ENCODE measurements at places on chromosomes 6 and 20.

GRCh38 chr6:166592821-166593220 lies 6.3 kb upstream of the RAMACL start:
- no peak for DNase-seq

DNA sequence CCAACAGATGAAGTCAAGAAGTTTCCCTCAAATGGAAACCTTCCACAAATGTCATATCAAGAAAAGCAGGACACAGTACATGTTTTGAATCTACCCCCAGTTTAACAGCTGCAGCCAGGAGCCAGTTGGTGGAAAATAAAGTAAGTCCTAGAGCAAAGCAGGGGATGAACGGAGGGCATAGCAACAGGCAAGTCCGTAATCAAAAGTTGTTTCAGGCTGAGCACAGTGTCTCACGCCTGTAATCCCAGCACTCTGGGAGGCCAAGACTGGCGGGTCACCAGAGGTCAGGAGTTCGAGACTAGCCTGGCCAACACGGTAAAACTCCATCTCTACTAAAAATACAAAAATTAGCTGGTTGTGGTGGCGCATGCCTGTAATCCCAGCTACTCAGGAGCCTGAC lies 2.4 kb upstream of the SALL4 start:
- DNase-seq = no peak

- DNase-seq = no peak
Observed at GRCh38 chr20:45911486-45912343, at the start of gene PLTP. PLTP (minus strand) TSS chr20:45912155; CDS start chr20:45911452, 703 bp downstream.

DNA sequence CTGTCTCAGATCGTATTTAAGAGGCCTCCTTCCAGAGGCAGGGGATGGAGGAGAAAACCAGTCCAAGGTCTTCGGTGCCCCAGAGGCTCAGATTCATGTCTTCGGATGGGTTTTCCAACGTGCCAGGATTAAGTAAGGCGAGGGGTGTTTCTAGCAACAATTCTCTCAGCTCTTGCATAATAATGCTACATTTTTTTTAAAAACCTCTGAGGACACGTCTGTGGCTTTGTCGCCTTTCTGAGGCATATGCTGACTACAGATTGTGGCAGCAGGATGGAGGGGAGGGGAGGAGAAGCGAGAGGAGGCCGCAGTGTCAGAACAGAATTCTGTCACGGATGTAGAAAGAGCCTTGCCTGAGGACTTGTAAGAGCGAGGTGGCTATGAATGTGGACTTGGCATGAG lies 17.7 kb upstream of the CCDC167 start:
- DNase-seq = peak; percentile 60

- no peak for DNase-seq
Observed at GRCh38 chr6:48736501-48737206, 625.7 kb upstream of the PTCHD4 start.

DNA sequence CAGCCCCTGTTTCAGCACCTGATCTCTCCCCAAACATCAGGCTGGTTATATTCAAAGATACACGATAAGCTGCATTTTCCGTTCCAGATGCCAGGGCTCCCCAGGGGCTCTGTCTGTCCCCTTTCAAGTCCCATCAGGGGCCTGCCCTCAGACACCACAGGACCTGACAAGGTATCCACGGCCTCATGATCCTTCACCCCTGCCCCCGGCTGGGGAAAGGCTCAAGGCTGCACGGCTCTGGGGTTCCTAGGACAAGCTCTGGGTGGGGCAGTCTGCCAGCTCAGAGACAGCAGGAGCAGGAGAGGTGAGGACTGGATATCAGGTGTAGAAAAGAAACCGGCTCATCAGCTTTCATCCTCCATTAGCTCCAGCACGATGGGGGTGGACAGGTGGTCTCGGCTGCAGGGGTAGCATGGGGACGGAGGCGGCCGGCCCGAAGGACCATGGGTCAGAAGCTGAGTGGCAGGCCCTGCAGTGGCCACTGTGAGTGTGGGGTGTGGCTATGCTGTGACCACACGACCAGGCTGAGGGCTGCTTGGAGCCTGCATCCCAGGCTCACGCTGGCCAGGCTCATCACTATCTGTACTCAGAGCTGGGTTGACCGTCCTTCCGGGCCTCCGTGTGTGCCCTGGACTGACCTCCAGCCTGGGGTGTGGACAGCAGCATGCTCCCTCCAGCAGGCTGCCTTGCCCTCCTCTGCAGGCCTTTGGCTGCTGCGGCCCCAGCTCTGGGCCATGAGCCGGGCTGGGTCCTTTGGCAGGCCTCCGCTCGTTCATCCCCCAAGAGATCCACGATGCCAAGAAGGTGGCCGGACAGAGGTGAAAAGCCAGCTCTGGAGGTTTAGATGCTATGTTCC lies 386.2 kb downstream of the THBS2 start:
- no peak for DNase-seq

GRCh38 chr6:33416386-33417127 lies 1.4 kb downstream of the CUTA start:
- DNase-seq = no peak

GRCh38 chr20:23027721-23028120 lies 7.4 kb upstream of the SSTR4 start:
- no peak for DNase-seq

GRCh38 chr6:75494290-75494689 lies 690 bp upstream of the FILIP1 start:
- no peak for DNase-seq

DNA sequence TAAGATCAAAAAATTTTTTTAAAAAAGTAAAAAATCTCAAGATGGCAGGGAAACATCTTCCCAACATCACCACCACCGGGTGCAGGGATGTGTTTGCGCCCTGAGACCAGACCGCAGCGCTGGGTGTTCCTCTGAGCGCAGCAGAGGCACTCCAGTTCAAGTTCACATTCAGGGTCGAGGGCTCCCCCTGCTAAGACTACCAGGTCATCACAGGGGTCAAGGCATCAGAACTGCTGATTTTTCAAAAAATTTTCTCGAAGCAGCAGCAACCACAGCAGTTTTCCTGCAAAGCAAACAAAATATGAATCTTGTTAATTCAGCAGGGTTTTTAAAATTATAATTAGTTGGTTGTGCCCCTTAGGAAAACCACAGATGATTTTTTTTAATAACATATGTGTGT lies 83.1 kb downstream of the MYLK4 start:
- DNase-seq = no peak

DNA sequence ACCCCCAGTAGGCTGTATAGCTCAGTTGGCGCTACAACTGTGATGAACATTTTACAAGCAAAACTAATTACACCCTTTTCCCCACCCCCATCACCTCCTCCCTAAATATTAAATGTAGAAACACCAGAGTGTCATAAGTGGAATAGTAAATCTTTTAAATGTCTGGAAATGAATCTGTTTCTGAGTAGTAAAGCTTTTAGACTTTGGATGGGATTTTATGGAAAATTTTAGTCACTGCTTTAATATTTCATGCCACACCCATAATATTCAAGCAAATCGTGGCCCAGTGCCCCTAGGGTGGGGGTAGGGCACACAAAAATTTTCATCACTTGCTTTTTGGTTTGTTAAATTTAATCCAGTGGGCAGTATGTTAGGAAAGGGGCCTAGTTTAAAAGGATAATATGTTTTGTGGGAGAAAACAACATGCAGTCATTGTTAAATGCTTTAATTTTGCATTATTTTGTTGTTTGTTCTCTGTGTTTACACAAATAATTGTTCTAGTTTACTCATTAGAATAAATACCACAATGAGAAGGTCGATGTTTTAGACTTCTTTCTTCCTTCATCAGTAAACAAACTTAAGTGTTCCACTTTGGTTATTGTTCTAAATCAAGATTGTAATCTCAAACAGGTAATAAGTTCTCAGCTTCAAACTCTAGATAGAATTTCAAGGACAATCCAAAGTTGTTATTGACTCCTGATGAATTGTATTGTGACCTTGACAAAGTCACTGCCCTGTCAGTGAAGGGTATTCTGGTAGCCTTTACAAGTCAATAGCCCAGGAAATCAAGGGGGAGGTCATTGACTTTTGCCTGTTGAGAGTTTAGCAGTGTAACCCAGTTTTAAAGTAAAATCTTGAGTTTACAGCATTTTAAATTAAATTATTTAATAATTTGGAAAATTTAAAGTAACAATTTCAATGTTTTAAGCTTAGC lies 79.2 kb downstream of the CBFA2T2 start:
- no peak for DNase-seq

DNA sequence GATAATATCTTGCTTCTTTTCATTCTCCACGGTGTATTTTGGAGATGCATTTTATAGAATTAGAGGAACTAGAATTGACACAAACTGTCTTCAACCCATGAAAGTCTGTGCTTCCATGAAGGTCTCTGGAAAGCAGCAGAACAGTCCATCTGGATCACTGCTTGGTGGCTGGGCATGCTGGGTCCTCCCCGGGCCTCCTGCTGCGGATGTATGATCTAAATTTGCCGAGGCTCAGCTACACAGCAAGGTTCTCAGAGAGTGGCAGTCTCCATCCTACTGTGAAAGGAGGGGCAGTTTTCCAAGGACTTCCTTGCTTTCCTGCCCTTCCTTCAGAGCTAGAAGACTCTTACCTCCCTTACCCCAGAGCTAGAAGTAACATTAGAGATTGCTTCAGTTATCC lies 15.1 kb downstream of the PKIG start:
- DNase-seq = no peak

DNA sequence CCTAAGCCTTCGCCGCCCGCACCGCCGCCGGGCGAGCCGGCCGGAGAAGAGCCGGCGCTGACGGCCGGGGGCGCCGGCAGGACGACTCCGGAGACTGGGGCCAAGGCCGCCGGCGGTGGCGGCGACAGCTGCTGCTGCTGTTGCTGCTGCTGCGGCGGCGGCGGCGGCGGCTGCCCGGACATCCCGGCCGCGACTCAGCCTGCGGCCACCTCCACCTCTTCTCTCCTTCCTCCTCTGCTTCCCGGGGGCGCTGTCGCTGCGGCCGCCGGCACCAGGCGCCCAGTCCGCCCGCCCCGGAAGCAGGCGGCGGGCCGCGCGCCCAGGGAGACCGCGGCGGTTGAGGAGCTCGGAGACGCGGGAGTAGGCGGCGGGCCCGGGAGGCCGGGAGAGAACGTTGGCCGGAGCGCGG lies 307 bp downstream of the RANBP9 start:
- no peak for DNase-seq

GRCh38 chr6:91713911-91714310 lies 1127.0 kb upstream of the MAP3K7 start:
- no peak for DNase-seq

DNA sequence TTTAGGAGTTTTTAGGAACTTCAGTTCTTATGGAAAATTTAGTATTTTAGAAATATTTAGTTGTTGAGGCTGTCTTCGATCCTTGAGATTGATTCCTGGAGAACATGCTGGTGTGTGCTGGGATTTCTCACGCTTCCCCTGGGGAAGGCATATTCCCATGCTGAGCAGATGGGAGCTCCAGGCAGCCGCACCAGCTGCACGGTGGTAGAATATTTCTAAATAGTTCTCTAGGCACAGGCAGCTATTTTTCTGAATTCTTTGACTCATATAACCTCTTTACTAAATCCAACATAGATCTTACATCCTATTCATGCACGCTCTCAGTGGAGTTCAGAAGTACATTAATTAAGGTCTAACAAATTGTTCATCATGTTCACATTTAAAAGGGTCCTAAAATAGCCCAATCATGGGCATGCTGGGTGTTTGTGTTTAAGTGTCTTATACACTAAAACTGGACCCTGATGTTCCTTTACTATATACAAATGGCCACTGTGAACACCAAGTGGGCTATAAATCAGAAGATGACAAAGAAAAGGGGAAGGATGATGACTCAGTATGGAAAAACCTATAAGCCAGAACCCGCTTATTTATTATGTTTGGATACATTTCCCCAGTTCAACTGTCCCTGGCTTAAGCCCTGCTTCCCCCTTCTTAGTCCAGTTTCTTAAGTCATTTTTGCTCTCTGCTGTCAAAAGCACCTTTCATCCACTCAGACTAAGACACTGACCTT lies 138.5 kb downstream of the UST start:
- DNase-seq = no peak

GRCh38 chr6:39226639-39227329 lies 2.5 kb downstream of the KCNK5 start:
- DNase-seq = no peak

- peak; percentile 84 for DNase-seq
Observed at GRCh38 chr20:63537525-63538203, 488 bp upstream of the PTK6 start.

DNA sequence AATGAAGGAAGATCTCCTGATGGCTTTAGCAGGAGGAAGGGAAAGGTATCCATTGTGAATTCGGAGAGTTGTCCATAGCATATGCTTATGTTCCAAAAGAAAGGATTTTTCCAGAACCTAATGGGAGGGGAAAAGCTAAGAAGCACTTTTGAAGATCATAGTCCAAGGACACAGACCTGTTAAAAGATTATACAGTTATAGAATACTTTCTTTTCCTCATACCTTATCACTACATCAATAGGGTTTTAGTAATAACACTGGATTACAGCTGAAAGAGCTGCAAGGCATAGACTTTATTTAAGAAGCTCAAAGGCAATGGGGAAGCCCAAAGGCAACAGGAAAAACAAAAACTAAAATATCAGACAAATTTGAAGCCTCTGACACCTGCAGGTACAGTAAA lies 39.8 kb upstream of the SLC24A3 start:
- DNase-seq = no peak

DNA sequence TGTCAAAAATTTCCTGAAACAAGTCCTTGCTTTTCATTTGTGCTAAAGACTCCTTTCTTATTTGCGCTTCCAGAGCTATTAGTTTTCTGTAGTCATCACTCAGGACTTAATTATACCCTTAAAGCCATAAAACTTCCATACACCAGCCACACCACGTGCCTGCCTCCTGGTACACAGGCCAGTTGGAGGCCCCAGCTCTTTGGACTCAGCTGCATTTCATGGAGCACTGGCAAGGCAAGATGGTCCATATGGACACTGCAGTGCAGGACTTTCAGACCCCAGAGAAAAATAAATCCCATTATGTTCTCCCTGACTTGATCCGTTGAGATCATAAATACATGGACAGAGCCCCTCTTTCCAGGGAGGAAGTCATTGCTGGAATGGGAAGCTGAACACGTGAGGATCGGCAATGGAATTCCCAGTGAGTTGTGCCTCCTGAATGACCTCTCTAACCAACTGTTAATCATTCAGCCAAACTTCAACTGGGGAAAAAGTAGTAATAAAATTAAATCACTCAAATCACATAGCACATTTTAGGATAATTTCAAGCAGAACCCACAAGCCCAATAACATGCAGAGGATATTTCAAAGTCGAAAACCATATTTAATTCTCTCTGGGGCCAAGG lies 173.1 kb downstream of the HACE1 start:
- no peak for DNase-seq

- DNase-seq = no peak
Observed at GRCh38 chr6:117601811-117602150, 530 bp downstream of the GOPC start.

- DNase-seq = no peak
Observed at GRCh38 chr6:79506251-79506650, 31.0 kb downstream of the LCA5 start.
